ENCODE measurements at places on chromosomes 1 and 21. TPM values are rescaled to one million over a fixed set of nuclear protein-coding genes. Genes with fewer than 3 reads are reported as not detected.

The AMY1C gene
- not detected for polyA plus RNA-seq

The NECTIN4 gene
- polyA plus RNA-seq: 0.16 TPM

- no peak for DNase-seq
These were observed 78.6 kb downstream of the ABCA4 start for GRCh38 chr1:94042388-94042787.

The CZIB gene
- polyA plus RNA-seq: 82.5 TPM

DNA sequence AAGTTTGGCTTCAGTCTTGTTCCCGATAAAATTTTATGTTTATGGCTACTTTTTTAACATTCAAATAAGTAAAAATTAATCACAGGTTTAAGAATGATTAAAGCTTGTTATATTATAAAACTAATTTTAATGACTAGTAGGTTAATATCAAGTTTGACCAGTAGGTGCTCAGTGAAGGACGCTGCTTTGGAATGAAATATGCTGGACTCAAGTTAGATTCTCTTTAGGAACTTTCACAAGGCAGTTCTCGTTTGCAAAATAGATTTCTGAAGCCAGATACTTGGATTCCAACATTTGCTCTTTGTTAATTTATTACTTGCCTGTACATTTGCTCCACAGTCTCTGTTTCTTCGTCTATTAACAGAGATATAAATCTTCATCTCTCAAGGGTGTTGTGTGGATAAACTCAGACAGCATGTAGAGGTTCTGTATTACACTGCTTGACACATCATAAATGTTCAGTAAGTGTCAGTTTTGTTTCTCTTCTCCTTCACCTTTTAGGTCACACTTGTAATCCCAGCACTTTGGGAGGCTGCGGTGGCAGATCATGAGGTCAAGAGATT lies 432.8 kb upstream of the CHRM3 start:
- DNase-seq: no peak

GRCh38 chr1:154621875-154622274 lies 13.9 kb upstream of the ADAR start:
- DNase-seq: no peak

DNA sequence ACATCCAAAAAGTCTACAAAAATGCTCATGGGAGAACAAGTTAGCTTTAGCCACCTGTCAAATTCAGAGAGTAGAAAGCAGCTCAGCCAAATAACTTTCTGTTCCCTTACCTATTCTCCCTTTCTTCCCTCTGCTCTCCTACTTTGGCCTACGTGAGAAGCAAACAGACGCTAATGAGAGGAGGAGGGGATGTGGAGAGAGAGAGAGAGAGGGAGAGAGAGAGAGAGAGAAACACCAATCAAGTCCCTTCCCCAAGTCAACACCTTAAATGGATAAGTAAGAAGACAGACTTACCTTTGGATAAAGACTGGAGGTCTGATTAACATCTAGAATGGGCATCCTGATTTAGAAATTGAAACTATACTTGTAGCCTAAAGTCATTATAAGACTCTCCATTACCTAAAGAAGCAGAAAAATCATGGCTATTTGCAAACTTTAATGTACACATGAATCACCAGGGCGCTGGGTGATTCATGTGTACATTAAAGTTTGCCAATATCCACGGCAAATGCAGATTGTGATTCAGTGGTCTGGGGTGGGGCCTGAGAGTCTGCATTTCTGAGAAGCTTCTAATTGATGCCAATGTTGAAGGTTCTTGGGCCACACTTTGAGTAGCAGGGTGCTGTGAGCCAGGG lies 13.1 kb upstream of the DUSP12 start:
- DNase-seq: no peak

GRCh38 chr1:151958959-151959358 lies 34.7 kb downstream of the S100A10 start:
- no peak for DNase-seq

The C1orf198 gene
- polyA plus RNA-seq: 52.7 TPM

DNA sequence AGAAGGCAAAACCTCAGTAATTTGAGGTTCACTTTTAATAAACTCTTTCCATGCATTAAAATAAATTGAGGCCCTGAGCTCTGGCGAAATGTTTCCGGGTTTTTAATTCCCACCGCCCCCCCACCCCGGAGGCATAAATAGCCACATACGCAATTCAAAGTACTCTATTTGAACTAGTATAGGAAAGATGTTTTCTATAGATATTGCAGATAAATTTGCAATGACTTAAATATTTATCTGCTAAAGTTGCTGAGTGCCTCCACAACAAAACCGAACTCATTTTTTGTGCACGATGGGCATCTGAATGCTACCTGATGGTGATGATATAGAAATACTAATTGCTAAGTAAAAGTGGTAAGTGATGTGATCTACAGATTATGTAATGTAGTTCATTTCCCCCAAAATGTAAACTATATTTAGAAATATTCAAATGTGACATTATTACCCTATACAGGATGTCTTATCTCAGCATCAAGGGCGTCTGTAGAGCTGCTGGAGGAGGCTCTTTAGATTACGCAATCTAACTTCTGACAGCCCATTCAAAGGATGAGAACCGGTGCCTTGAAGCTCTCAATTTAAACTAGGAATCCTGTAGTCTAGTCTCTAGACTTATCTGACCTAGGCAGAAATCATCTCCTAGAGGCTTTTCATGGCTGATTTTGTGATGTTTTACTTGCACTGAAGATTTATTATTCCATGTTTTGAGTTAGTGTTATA lies 8.5 kb downstream of the IRF2BP2 start:
- DNase-seq: no peak

The G0S2 gene
- 4.7 TPM for polyA plus RNA-seq

DNA sequence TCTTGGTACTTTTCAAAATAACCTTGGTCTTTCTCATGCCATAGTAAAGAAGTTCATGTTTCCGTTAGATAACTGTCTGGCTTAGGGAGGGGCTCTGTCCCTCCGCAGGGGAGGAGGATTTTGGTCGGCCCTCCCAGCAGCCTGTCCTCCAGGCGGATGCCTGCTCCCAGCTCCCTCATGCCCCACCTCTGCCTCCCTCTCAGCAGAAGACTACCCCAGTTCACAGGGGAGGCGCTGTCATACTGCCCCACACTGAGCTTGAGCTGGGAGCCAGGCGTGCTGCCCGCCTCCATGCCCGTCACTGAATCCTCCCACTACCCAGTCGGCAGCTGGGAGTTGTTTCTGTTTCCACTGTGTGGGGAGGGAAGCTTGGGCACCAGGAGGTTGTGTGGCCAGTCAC lies 127.3 kb downstream of the CAMTA1 start:
- no peak for DNase-seq

GRCh38 chr1:197197430-197197997 lies 51.0 kb upstream of the ASPM start:
- no peak for DNase-seq

DNA sequence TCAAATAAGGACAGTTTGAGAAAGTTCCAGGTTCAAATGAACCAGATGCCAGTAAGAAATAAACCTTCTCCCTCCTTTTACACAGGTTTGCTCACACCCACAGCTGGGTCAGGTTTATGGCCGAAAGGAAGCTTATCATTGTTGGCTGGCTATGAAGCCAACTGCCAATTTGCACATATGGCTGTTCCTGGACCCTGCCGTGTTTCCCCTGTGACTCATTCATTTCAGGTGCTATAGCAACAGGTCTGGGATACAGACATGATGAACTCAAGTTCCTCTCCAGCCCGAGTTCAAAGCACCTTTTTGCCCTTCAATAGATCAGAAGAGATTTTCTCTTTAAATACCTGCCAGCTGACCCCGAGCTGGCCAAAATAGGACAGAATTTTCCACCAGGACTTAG lies 134.4 kb upstream of the SMYD2 start:
- no peak for DNase-seq

The SLC45A1 gene
- polyA plus RNA-seq: 2.4 TPM

DNA sequence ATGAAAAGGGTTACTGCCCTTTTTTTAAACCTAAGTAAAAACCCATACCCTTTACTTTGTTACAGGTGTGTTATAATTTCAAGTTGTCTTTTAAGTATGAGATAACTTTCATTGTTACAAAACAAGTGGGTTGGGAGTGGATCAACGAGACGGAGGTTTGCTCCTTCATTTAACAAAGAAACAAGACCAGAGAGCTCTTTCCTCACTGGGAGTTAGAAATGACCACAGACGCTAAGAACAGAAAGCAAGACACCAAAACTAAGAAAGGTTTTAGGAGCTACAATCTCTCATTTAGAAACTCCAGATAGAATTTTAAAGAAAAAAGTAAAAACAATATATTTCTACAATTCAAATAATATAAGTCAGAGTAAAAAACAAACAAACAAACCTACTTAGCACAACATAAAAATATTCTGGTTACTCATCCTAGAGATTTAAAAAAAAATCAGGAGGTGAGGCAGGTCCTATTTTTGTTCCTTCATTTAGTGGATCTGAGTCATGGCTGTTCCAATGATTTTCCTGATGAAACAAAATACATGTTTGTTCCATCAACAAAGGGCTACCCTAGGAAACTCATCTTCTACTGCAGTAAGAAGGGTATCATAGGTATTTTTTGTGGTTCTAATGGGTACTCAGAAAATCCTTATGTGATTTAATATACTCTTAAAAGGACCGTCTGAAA lies 33.0 kb downstream of the APP start:
- no peak for DNase-seq

GRCh38 chr1:38332649-38333310 lies 286.2 kb upstream of the POU3F1 start:
- no peak for DNase-seq

The OR2W3 gene
- polyA plus RNA-seq: not detected

DNA sequence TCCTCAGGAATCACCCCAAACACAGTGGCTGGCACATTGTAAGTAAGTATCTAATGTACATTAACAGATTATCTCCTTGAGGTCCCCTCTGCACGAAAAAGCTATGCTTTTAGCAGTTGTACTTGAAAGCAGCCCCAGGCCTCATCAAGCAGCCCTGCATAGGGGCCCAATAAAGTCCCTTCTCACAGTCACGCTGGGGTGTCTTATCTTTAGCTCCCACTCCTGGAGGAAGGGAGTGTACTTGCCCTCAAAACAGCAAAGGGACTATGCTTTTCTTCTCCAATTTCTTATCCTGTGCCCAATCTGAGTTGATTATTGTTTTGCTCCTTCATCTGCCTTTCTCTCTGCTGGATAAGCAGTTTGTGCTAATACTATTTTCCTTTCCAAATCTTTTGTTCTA lies 168.8 kb upstream of the PLXNA2 start:
- DNase-seq: no peak

The SLAMF7 gene
- polyA plus RNA-seq: not detected

DNA sequence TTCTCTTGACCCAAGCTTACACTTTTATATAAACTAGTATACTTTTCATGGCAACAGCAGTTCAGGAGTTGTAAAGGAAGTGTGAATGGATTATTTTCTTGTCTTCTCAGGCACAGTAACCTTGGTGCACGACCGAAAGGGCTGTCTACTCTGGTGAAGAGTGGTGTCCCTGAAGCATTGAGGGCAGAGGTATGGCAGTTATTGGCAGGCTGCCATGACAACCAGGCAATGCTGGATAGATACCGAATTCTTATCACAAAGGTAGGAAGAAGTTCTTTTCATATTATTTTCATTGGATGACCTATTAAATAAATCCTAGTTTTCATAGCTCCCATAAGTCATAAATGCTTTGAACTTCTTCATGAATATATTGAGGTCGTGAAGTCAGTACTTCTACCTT lies 53.9 kb upstream of the GPR52 start:
- DNase-seq: no peak
